ENCODE measurements at places on chromosomes 16 and 17.

- no peak for DNase-seq
Measured at GRCh38 chr16:64242492-64242891, 879.4 kb downstream of the CDH11 start.

- DNase-seq, result peak; percentile 78
Measured at GRCh38 chr17:7579001-7579833, at the start of gene CD68. TSS of gene CD68 (plus strand) at chr17:7579638. CDS start at chr17:7579678, 40 bp downstream.

GRCh38 chr16:73033271-73033998 is 14.5 kb downstream of the ZFHX3 start:
- no peak for DNase-seq

- peak; percentile 37 for DNase-seq
Measured at GRCh38 chr17:49035470-49036269, 38.5 kb downstream of the IGF2BP1 start.

GRCh38 chr17:73474370-73474988 is 162.7 kb upstream of the CDC42EP4 start:
- no peak for DNase-seq

- no peak for DNase-seq
Measured at GRCh38 chr17:70124723-70125122, 44.6 kb upstream of the KCNJ2 start.

Data from activated naive CD4-positive, alpha-beta T cell treated with Interleukin-2 at 50 U/mL for 16 hours (primary cell).